ENCODE measurements at places on chromosomes 4 and X.

GRCh38 chrX:130386408-130386808, 934 bp upstream of the GPR119 start:
- DNase-seq = no peak

GRCh38 chrX:129984111-129984958, 1.9 kb downstream of the BCORL1 start:
- DNase-seq = no peak

DNA sequence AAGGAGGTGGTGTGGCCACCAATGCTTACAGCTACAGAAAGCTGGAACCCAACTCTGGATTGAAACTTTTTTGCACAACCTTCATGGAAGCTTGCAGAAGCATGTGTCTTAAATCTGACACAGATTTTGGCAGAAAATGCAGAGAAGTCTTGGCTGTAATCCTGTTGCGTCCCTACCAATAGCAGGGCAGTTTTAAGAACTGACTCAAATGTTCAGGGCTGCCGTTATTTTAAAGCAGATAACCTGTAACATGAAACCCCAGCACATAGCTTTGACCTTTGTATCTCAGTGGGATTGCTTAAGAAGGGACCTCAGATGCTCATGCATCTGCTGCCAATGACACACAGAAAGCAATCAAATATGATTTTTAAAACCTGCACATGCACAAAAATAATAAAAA, at the start of gene VEGFD:
TSS of gene VEGFD (minus strand) at position 110 of the 400 bp plus-strand sequence. CDS start 467 bp downstream, outside the sequence.
- DNase-seq = no peak

GRCh38 chrX:121781991-121782390, 734.6 kb downstream of the GLUD2 start:
- DNase-seq = no peak

- no peak for DNase-seq
Measured at GRCh38 chr4:38762560-38762959, 20.2 kb downstream of the TLR10 start.
